ENCODE measurements at places on chromosomes 2 and 18.

GRCh38 chr2:73870084-73870483 is 22.7 kb upstream of the ACTG2 start:
- peak; percentile 94 for DNase-seq

DNA sequence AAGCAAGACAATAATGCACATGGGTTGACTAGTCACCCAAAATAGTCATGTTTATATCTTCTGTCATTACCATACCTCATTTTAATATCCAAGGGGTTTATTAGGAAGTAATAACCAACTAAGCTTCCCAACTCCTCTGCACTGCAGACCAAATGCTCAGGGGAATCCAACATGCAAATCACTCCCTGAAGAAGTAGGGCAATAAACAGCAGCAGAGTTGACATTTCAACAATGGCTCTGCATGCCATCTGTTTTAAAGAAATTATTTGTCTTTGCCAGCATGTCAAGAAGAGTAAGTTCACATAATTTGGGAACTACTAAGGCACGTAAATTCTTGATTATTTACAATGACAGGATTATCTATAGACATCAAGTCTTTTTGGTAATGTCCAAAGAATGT is 84.4 kb upstream of the LYPD1 start:
- no peak for DNase-seq

- no peak for DNase-seq
Observed at GRCh38 chr2:86414996-86415395, 26.2 kb upstream of the KDM3A start.

- no peak for DNase-seq
Observed at GRCh38 chr2:99910902-99911301, 231.5 kb downstream of the AFF3 start.

- peak; percentile 11 for DNase-seq
Observed at GRCh38 chr2:53740170-53740569, 27.4 kb upstream of the CHAC2 start.

GRCh38 chr2:12623051-12623450 is 93.7 kb upstream of the TRIB2 start:
- DNase-seq: no peak

- no peak for DNase-seq
Observed at GRCh38 chr2:12009323-12009905, 263.0 kb downstream of the LPIN1 start.

Measured in AG04450 (cell line).